K562 (cell line): ENCODE measurements at places on chromosomes 7 and 10.

DNA sequence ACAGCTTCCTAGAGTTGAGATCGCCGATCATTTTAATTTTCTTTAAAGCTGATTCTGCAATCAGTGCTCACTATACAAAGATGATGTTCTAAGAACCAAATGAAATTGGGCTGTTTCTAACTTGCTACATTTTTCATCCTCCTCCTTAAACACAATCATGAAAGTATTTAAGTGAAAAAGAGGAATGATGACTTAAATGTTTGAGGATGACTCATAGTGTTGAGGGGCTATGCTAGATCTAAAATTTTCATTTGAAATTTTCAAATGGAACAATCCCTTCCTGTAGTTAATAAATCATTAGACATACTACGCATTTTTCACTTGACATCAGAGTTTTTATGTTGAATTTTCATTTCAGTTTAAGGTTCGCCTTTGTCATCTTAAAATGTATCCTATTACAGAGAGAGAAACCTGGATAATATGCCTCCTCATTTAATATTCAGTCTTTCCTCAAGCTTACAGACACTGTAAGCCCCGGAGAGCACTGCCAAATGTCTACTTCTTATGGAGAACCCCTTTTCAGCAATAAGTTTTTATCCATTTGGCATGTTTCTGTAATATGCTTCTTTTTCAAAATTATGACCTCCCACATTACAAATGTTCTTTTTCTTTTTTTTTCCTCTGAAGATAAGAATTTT, 499.6 kb downstream of the MAGI2 start:
- H3K36me3 ChIP-seq, result no peaks in the 10 kb centered on the region
- no peak for DNase-seq
- no peaks in the 10 kb centered on the region for H3K27me3 ChIP-seq
- H3K4me1 ChIP-seq, result no peaks in the 10 kb centered on the region
- H3K27ac ChIP-seq, result no peak overlapping the region

GRCh38 chr10:32937911-32938424, 20.1 kb downstream of the ITGB1 start:
- DNase-seq, result no peak
- 0 out of 3 replicates have a peak overlapping the region, but pooled peaks have one; percentile 9 for H3K27ac ChIP-seq
- peaks cover 32% of the 10 kb centered on the region for H3K4me1 ChIP-seq

DNA sequence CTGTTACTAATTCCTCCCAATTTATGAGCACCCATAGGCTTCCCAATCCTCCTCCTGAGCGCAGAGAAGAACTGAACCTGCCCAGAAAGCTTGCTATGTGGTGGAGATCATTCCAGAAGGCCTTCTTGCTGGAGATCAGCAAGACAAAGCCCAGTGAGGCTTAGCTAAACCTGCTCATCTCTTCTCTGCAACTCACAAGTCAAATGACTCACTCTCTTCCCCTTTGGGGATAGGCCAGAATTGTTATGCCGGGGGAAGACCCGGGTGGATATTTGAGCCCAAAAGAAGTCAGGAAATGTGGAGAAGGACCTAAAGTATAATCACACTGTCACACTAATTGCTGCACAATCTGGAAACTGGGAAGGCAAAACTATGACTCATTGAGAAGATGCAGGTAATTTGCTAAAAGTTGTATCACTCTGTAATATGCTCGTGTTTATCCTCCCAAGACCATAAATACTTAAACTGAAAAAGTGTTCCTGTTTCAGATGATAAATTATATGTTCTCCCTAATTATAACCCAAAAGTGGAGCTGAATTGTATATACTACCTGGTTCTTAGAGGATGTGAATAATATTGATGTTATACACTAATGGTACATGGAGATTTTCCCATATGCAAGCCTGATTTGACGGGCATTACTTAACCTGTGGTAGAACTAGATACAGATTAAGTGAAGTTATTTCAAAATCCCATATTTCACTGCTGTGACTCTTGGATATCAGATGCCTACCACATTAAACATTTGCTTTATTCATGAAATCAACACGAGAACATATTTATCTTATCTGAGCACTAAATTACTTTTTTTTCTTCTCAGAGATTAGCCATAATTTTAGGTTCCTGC, 6.4 kb downstream of the NEBL start:
- H3K27me3 ChIP-seq, result no peaks in the 10 kb centered on the region
- H3K27ac ChIP-seq, result no peak overlapping the region

DNA sequence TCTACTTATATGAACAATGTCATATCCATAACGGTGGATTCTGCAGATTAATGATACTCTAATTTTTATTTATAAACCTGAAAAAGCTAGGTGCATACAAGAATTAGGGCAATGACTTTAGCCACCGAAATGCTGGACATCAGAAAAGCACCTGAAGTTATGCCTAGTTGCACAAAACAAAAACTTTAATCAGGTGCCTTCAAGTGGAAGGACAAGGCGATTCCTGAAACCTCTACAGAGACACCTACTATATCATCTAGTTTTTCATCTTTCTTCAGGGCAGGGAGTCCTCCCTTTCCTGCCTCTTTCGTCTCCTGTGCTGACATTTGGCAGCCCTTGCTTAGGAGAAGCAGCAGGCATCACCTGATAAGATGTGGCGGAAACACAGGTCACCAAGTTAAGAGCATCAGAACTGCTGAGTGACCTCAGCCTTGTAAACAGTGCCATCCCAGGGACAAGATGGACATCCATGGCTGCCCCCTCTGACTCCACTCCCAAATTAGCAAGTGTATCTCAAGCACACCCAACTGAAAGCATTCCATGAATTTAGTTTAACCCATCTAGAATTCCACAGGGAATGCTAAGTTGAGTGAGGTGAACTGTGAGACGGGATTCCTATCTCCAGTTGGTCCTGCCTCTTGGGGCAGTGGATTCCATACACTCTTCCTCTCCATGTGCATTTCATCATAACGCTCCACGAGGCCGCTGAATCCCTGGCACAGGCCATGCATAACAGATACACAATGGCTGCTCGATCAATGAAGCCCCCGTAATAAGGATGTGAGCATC, 5.8 kb downstream of the ITPRIP start:
- H3K4me3 ChIP-seq, result no peak overlapping the region; the same call in 1 of the 2 replicates
- H3K4me1 ChIP-seq, result peaks cover 62% of the 10 kb centered on the region
- no peaks in the 10 kb centered on the region for H3K27me3 ChIP-seq
- H3K36me3 ChIP-seq, result peaks cover 76% of the 10 kb centered on the region
- peak overlapping the region; percentile 69 for H3K27ac ChIP-seq
- peak; percentile 60 for DNase-seq

- H3K27ac ChIP-seq, result no peak overlapping the region
- no peaks in the 10 kb centered on the region for H3K36me3 ChIP-seq
- H3K27me3 ChIP-seq, result no peaks in the 10 kb centered on the region; the same call in 2 of the 3 replicates
- DNase-seq, result no peak
Observed at GRCh38 chr10:2438248-2438939, 629.0 kb upstream of the PFKP start.

DNA sequence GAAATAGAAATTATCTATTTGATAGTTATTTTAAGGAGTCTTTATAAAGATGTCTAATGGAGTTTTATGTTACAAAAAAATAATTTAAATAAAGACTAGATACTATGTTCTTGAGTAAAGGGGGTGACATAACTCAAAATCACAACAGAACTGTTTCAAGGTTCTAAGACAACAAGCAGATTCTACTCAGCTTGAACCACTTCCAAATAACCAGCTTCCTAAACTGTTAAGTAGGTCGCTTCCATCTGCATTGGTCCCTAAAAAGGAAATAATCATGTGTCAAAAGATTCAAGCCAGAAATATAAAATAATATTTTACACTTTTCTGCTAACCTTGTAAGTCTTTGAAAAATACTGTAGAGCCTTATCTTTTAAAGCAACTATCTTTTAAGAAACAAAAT, 14.1 kb downstream of the SEM1 start:
- H3K36me3 ChIP-seq, result peaks cover 29% of the 10 kb centered on the region
- no peak overlapping the region for H3K4me3 ChIP-seq
- no peak for DNase-seq
- H3K27me3 ChIP-seq, result no peaks in the 10 kb centered on the region
- no peak overlapping the region for H3K27ac ChIP-seq
- no peaks in the 10 kb centered on the region for H3K4me1 ChIP-seq

DNA sequence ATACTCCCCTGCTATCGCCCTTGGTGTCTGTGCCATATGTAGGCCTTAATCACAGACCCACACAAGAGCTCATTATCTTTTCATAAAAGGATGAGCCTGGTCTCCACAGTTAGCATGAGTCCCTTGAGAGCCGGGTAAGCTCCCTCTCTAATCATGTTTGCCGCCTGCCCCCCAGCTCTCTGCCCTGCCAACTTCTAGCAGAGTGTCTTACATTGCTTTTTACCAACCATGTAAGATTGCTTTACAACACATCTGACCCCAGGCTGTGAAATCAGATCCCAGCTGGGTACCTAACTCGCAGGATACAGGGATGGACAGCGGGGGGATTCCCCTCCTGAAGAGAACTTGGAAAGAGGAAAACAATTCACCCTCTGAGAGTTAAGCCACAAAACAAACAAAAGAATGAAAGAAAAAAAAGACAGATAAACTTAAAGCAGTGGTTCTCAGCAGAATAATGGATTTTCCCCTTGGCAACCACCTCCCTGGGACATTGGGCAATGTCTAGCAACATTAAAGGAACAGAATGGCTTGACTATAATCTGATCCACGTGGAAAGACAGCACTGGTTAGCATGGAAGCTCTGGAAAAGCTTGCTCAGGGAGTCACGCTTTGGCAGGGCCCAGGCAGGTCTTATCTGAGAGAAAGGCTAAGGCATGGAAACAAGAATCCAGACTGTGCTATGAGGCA, 39.4 kb upstream of the ATOH7 start:
- H3K4me3 ChIP-seq, result no peak overlapping the region
- no peaks in the 10 kb centered on the region for H3K27me3 ChIP-seq
- peaks cover 5% of the 10 kb centered on the region; the same call in 2 of the 3 replicates for H3K4me1 ChIP-seq

- H3K27ac ChIP-seq, result no peak overlapping the region
- DNase-seq, result no peak
- no peaks in the 10 kb centered on the region for H3K27me3 ChIP-seq
- H3K4me1 ChIP-seq, result peaks cover 7% of the 10 kb centered on the region; the same call in 2 of the 3 replicates
- H3K36me3 ChIP-seq, result peaks cover 68% of the 10 kb centered on the region
Observed at GRCh38 chr7:42934291-42934690, 2.1 kb downstream of the MRPL32 start.
